Ascending aorta (tissue), 2 donors: ENCODE measurements at places on chromosomes 12 and 14.

DNA sequence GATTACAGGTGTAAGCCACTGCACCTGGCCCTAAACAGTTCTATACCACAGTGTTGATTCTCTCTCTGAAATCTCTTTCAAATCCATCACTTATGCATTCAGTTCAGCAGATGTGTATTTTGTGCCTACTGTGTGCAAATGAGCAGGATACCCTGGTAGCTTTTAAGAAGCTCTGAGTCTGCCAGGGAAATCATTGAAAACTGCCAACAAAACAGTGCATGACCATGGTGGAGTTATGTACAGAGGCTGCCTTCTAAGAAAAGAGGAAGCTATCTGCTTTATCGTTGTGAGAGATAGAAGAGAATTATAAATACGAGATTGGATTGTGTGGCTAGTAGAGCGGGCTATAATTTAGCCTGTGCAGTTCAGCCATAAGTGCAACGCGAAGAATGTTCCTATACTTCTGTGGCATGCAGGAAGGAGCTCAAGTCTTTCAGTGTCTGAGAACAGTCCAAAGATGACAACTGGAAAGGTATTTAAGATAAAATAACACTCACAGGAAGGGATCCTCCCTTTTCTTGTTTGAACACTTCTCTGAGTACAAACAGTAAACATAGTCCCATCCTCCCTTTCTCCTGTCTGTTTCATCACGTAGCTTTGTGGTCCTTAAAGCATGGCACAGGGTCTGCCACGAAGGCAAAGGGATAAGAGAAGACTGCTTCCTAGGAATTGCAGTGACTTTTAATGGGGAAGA, 4.3 kb downstream of the DIP2B start:
- DNase-seq: no peak

DNA sequence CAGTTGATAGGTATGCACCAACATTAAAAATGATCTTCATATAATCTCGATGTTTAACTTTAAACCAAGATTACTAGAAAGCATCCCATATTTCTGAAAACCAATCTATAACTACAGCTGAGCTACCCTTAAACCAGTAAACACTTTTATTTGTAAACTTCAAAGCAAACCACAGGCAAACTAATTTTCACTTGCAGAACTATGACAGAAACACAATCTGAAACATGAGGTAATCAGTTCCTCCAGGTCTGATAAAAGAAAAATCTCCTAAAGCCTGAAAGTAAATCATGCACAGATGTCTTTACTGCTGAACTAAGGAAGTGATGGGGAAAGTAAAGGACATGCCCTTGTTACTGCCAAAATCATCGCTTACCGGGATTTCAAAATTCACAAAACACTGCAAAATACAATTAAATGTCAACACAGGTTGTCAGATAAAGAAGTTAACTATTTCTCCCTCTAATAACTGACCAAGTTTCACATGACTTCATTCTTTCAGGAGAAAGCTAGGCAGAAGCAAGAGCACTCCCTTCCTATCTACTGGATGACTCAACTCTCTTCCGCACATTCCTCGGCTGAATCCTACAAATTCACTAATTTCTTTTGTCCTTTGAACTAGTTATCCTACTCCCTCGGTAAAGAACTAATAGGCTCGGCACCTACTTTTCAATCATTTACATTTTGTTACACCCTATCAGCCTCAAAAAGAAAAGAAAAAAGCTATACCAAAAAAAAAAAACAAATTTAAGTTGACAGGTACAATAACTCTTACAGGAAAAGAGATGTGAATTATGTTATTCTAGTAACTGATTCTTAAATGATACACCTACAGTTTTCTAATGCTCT, 1.4 kb downstream of the EEA1 start:
- DNase-seq: no peak

GRCh38 chr12:21677622-21678277, 20.1 kb upstream of the LDHB start:
- DNase-seq: no peak

- no peak for DNase-seq
Observed at GRCh38 chr14:70894868-70895267, 12.4 kb upstream of the PCNX1 start.

- no peak for DNase-seq
Observed at GRCh38 chr14:88426271-88426670, 40.8 kb downstream of the SPATA7 start.

GRCh38 chr12:117790948-117791347, 177.8 kb downstream of the KSR2 start:
- DNase-seq: no peak

- DNase-seq: no peak
Observed at GRCh38 chr12:76441016-76441415, 92.8 kb upstream of the BBS10 start.

- no peak for DNase-seq
Observed at GRCh38 chr12:40946612-40947194, 241.4 kb upstream of the PDZRN4 start.

DNA sequence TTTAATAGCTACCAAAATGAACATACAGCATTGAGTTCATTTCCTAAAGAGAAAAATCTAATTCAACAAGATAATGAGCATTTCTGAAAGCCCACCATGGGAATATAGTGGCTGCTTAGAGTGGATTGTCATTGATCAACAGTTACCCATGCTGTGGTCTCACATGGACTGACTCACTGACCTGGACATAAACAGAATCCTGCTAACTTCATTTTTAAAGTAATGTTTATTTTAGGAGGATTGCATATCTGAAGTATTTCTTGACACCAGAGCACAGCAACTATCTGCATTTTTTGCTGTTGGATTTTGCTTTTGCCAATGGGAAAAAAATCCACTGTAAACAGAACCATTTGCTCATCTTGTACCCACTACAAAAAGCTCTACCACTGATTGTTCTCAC, 71.7 kb downstream of the KCNC2 start:
- DNase-seq: no peak

GRCh38 chr12:120740871-120741270, 15.2 kb downstream of the ACADS start:
- DNase-seq: no peak

GRCh38 chr12:19461999-19462398, 22.7 kb downstream of the AEBP2 start:
- DNase-seq: no peak

- no peak for DNase-seq
Observed at GRCh38 chr14:49882826-49883694, 9.8 kb upstream of the ARF6 start.

DNA sequence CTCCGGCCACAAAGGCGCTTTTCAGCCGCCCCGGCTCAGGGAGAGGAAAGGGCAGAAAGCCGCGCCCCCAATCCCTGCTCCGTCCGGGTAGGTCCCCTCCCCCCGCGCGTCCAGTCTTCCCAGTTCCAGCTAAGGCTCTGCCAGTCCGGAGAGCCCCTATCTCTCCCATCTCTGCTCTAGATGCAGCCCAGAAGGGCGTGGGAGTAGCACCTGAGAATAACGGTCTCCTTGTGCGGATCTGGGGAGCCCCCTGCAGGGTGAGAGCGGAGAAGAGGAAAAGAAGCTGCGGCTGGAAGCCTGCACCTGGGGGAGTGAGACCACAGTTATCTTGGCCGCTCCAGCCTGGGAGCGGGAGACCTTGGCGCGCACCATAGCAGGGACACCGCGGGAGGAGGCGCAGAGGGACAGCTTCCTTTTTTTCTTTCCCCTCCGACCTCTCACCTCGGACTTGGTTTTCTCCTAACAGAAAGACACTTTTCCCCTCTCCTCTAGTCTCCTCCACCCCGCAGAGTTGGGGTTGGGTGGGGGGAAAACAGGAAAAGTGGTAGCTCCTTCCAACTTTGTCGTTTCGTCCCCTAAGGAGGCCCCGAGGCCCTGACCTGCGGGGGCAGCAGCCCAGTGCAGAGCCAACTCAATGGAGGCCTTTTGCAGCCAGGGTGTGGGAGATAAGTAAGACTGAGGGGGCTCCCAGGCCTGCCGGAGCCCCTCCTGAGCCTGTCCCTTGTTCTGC, 2.4 kb downstream of the DHH start:
- DNase-seq: no peak

DNA sequence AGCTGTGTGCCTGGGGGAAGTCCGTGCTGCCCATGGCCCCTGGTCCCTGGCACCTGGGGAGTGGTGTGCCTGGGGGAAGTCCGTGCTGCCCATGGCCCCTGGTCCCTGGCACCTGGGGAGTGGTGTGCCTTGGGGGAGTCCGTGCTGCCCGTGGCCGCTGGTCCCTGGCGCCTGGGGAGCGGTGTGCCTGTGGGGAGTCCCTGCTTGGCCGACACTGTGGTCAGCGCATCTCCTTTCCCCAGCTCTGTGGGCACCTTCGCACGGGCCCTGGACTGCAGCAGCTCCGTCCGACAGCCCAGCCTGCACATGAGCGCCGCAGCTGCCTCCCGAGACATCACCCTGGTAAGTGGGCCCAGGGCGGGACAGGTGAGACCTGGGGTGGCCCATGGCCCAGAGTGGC, 14.5 kb upstream of the CRIP2 start:
- no peak for DNase-seq

GRCh38 chr12:68981516-68981915, 48.5 kb upstream of the CPM start:
- DNase-seq: no peak

DNA sequence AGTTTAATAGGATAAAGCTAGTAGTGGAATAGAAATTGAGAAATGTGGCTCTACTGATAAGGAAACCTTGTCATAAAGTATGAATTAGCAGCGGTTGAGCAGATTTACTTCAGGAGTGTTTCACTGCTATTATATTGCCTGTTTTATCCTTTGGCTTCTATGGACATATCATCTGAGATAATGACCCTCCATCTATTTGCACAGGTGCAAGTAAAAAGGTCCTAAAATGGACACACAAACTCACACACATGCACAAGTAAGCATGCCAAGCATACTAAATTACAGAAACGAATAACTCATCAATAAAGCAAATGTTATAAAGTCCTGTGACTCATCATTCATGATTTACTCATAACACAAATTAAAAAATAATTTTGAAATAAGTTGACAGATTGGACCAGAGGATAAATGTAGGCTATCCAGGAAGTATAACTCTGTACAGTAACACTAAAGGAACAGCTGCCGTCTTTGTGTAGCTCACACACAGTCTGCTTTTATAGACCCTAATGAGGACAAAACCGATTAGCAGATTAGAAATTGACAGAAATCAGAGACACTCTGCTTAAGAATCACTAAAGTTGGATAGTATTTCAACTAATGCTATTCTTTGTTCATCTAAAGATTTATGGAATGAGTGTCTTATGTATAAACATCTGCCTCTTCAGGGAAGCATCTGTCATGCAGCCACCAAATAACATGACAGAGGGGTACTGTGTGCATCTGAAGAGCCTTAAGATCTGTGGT, 73.9 kb downstream of the SYT1 start:
- DNase-seq: no peak

DNA sequence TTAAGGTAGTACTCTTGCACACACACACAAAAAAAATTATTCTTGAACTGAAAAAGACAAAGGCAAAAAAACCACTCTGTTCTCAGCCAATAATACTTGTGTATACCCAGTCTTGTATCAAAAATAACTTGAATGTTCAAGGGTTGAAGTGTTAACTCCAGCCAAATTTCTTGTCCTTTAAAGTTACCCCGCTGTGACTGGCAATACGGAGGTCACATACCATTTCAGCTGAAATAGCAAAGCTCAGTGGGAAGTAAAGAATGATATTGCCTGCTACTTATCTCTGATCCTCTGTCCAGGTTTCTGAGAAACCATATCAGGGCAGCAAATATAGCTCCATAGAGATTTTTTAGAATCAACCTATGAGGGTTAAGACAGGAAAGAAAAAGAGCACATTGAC, 167.4 kb downstream of the C12orf50 start:
- DNase-seq: no peak

DNA sequence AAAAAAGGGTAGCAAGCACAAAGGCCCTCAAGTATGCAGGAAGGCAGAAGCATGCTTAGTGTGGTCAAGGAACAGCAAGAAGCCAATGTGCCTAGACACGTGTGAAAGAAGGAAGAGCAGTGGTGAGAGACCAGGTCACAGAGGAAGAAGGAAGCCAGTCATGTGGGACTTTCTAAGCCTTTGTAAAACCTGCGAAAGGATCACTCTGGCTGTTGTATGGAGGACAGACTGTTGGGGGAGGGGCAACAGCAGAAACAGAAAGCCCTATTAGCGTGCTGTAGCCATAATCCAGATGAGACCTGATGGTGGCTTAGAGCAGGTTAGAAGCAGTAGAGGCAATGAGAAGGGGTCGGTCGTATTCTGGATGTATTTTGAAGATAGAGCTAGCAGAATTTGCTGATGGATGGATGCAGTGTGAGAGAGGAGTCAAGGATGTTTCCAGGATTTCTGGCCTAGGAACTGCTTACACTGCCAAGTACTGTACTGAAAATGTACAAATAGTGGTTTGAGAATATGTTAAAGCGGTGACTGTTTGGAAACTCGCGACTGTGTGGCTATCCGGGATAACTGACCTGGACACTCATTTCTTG, 5.7 kb upstream of the MLF2 start:
- no peak for DNase-seq

- no peak for DNase-seq
Observed at GRCh38 chr14:48289701-48290100, 614.3 kb upstream of the MDGA2 start.

DNA sequence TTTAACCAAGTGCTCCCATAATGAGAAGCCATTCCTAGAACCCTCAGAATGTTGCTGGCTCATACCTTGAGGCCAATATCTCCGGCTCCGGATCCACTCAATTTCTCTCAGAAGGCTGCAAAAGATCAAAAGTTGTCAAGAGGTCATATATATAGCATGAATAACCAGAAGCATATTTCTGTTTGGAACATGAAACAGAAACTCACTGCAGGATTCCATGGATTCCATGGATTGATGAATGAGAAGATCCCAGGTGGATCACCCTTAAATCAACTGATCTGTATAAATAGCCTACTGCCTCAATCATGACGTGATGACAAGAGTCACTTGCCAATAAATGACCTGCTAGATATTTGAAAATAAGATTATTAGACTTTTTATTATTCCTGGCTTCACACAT, 3.3 kb upstream of the NT5DC3 start:
- no peak for DNase-seq

GRCh38 chr12:62724947-62725451, 210.0 kb downstream of the PPM1H start:
- peak; percentile 84 for DNase-seq

DNA sequence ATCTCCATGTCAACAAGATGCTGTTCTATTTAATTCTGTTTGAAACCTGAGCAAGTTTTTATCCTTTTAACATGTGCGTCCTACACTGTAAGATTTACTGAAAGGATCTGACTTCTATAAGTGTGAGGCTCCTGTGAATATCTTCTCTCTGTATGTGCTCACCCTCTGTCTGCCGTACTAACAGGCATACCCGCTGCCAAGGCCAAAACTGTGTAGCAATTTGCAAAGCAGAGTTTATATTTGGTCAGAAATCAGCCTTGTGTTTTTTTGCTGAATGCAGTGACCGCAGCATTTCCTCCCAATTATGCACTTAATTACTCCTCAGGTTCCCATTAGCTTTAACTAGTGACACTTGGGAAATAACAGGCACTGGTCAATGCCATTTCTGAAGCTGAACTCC, 12.3 kb downstream of the CHST11 start:
- no peak for DNase-seq

DNA sequence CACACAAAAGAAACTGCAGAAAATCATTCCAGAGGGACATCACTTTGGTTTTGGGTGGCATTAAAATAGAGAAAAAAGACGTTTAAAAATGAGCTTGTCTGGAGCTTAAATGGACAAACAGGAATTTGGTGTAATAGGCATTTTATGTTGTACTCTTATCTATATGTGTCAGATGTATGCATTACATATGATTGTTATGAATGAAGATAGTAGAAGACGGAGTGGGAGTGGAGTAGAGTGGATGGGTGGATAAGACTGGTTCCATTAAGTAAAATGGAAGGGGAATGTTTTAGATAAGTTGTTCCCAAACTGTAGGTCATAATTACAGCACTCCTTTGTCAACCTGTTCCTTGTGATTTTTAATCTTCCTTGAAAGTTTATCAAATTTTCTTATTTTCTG, 1.9 kb downstream of the CCDC91 start:
- DNase-seq: no peak
